Occipital lobe (tissue), 3 donors: ENCODE measurements at places on chromosomes 5 and 9. TPM values are rescaled to one million over a fixed set of nuclear protein-coding genes. Genes with fewer than 3 reads are reported as not detected.

The RIMOC1 gene
- 25.0 TPM for total RNA-seq

The CNOT6 gene
- total RNA-seq: 52.4 TPM

The TMEM215 gene
- total RNA-seq: 1.1 TPM

The PLPP6 gene
- 18.2 TPM for total RNA-seq

- no peak for DNase-seq
Observed at GRCh38 chr5:71533615-71534014, 53.5 kb upstream of the MCCC2 start.

GRCh38 chr5:161846746-161847145 is 1.2 kb upstream of the GABRA1 start:
- DNase-seq: no peak
